NCI-H1105 treated with DMSO at 0.1 percent for 48 hours (cell line): ENCODE measurements at places on chromosomes 12 and 14.

DNA sequence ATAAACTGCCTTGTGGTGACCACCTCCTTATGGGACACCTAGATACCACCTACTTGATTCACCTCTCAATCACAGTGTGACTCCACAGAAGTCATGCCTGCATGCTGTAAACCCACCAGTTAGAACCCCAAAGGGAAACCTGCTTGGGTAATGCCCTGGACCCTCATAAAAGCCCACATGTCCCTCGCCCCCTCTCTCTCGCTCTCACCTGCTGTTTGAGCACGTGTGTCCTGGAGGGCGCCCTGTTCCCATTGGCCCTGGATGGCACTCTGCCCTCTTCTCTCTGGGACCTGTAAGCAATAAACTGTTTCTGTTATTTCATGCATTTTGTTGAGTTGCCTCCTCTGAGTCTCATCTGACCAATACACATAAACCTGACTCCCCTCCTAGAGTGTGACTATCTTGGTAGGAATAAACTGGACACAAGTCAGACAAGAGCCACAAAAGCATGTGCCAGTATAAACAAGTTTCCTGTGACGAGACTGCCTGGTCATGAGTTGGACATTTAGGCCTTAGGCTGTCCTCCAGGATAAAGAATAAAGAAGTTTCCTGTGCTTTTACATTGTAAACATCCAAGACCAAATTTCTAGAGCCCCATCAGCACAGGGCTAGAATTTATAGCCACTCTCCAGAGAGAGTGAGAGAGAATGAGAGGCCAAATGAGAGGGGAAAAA, 8.6 kb downstream of the IFI27L2 start:
- no peak for DNase-seq

GRCh38 chr14:60250257-60251035, 1.4 kb downstream of the PPM1A start:
- peak; percentile 31 for DNase-seq

GRCh38 chr14:104678901-104679705, 10.3 kb upstream of the INF2 start:
- DNase-seq, result no peak

GRCh38 chr14:78519863-78520262, 349.7 kb downstream of the NRXN3 start:
- DNase-seq, result no peak

- DNase-seq, result no peak
These were observed 1.7 kb downstream of the YY1 start for GRCh38 chr14:100240668-100241032.

- no peak for DNase-seq
These were observed 215.6 kb upstream of the DDHD1 start for GRCh38 chr14:53368711-53369201.

GRCh38 chr12:123267991-123268843, 3.4 kb downstream of the CDK2AP1 start:
- peak; percentile 93 for DNase-seq

GRCh38 chr14:60859525-60859924, 121.4 kb downstream of the TRMT5 start:
- no peak for DNase-seq

GRCh38 chr14:104358528-104359300, 220.3 kb downstream of the KIF26A start:
- no peak for DNase-seq

DNA sequence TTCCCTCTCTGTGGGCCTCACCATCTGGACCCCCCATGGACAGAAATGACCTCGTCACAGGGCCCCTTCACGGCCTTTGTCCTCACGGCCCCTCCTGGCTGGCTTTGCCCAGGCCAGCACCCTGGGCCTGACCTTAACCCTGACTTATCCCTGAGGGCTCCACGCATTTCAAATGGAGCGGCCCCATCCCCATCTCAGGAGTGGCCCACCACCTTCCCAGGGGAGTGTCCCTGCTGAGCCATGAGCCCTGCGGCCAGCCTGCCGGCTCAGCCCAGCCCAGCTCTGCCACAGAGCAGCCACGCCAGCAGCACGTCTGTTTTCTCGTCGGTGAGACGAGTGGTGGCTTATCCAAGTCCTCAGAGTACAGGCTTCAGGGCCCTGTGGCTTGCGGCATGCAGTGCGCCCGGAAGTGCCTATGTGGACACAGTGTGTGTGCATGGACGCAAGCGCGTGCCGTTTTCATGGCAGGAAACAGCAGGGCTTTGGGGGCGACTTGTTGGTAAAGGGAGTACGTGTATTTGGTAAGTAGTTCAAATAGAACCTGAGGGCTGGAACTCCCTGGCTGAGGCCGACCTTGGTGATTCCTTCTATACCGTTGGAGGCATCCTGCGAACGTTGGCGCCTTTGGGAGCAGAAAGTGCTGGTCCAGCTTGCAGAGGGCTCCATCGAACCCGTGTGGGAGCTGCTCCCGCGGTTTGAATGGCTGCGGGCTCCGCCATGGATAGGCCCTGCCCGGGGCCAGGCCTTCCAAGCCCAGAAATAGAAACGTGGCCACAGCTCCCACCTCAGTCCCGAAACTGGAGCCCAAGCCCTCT, 52.1 kb downstream of the LRCOL1 start:
- DNase-seq, result no peak

DNA sequence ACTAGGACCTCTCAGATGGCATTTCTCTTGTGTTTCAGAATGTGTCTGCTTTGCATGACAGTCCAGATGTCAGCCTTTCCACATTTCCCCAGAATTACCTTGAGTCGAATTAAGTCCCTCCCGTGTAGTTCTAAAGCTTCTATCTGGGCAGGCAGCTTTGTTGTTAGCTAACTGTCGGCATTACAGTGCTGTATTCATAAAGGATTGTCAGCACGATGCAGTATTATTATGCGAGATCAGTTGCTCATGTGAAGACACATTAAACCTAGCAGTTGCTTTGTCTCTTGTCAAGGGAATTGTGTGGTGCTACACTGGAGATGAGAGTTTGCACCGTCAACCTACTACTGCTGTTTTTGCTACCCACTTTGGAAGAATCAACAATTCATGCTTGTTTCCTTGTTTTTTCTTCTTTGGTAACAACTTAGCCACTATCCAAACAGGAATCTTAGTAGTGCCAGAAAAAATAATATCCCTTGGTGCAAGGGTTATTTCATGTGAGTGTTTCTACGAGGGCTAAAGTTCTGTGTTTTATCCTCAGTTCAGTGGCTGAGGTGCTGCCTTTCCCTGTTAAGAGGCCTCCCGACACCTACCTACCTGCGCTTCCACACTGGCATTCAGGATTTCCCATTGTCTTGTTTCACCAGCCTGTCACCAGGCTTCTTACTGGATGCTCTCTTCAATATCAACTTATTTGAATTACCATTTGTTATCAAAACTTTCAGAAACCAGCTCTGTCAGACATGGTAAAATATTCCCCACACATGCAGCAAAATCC, 297.9 kb upstream of the G2E3 start:
- DNase-seq, result no peak

DNA sequence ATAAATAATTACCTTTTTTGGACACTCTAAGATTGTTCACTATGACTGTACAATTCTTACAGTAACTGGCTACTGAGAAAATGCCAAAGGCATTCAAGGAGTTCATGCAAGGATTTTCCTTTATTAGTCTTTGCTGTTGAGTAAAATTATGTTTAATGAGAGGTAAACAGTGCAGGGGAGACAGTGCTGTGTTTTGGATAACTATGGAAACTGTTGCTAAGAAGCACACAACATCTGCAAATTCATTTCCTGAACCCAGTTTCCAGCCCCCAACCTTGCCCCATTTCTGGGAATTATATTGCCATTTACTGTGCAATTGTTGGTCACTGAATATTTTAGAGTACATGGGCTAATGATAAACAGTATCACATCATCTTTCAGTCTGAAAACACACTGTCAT, 1005.8 kb downstream of the TRHDE start:
- no peak for DNase-seq

DNA sequence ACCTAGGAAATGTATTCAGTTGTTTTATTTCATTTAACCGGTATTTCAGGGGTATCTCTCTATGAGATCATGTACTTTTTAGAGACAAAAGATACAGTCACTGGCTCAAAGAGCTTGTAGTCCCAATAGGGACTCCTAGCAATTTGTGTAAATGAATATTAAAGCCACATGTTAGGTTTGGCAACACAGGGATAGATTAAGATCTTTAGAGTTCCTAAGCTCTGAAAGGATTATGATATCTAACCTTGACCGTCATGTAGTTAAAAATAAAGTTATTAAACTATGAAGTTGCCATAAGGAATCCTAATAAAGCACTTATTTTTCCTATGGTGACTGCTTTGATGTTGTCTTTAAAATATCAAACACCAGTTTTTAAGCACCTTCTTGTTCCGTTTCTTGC, 100.4 kb upstream of the FGD4 start:
- DNase-seq, result no peak

- no peak for DNase-seq
These were observed 65.5 kb upstream of the PRKD1 start for GRCh38 chr14:29993143-29993542.
